Lung (tissue), 17 donors: ENCODE measurements at places on chromosomes 1 and 21.

DNA sequence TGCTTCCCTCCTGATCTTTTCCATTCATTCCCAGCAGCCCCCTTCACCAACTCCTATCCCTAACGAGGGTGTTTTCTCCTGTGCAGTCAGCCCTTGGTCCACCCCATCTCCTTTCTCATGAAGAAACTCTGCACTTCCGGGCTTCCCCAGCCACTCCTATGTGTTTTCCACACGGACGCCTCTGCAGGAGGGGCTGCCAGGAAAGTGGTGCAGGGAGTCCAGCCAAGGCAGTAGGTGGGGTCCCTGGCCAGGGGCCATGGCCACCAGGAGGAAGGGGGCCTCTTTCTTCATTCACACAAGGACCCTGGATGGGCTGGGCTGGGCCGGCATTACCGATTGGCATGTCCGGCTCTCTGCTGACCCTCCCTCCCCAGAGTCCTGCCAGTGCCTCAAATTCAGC lies 72.8 kb upstream of the EFHD2 start:
- DNase-seq = no peak

- no peak for DNase-seq
Observed at GRCh38 chr1:187763976-187764375, 935.2 kb downstream of the PLA2G4A start.

DNA sequence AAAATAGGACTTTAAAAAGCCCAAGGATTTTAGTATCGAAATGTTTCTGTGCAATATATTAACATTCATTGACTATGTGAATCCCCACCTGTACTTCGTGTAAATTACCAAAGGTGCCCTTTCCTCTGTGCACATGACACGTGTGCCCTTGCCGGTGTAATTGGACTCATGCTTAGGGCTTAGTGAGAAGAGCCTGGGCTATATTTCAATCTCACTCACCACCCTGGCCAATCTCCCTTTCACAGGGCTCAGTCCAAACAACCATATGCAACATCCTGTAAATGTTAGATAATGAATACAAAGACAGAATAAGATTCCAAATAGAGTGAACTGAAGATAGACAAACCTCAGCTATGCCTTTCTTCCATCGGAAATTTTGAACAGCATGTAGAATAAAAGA lies 564.3 kb downstream of the USP25 start:
- no peak for DNase-seq

GRCh38 chr21:40844935-40845334 lies 2.0 kb downstream of the DSCAM start:
- no peak for DNase-seq

- DNase-seq = no peak
Observed at GRCh38 chr1:117925981-117926380, 3.4 kb downstream of the GDAP2 start.

- DNase-seq = no peak
Observed at GRCh38 chr21:33219300-33219699, 10.4 kb upstream of the IFNAR2 start.

DNA sequence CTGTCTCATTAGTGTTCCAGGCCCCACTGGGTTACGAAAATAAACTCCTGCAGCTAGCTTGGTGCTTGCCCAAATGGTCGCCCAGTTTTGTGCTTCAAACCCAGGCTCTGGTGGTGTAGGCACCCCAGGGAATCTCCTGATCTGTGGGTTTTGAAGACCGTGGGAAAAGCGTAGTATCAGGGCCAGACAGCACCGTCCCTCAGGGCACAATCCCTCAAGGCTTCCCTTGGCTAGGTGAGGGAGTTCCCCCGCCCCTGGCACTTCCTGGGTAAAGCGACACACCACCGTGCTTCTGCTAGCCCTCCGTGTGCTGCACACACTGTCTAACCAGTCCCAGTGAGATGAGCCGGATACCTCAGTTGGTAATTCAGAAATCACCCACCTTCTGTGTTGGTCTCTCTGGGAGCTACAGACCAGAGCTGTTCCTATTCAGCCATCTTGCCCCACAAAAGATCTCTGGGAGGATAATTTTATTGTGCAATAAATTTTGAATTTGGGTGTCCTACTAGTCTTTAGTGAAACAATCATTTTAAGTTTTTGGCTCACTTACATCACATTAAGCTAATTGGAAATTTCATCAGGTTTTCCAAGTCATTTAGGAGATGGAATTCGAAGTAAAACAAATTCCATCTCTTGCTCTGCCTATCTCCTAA lies 9.4 kb upstream of the SLC25A24 start:
- no peak for DNase-seq

- no peak for DNase-seq
Observed at GRCh38 chr1:51306950-51307349, 23.4 kb downstream of the TTC39A start.

DNA sequence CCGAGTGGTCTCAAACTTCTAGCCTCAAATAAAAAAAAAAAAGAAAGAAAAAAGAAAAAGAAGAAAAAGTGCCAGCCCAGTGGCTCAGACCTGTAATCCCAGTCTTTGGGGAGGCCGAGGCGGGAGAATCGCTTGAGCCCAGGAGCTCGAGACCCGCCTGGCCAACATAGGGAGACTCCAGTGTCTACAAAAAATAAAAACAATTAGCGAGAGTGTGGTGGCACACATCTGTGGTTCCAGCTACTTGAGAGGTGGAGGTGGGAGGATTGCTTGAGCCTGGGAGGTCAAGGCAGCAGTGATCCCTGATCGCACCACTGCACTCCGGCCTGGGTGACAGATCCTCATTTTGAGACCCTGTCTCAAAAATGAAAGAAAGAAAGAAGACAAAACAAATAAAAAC lies 1.4 kb upstream of the PTGFRN start:
- no peak for DNase-seq

DNA sequence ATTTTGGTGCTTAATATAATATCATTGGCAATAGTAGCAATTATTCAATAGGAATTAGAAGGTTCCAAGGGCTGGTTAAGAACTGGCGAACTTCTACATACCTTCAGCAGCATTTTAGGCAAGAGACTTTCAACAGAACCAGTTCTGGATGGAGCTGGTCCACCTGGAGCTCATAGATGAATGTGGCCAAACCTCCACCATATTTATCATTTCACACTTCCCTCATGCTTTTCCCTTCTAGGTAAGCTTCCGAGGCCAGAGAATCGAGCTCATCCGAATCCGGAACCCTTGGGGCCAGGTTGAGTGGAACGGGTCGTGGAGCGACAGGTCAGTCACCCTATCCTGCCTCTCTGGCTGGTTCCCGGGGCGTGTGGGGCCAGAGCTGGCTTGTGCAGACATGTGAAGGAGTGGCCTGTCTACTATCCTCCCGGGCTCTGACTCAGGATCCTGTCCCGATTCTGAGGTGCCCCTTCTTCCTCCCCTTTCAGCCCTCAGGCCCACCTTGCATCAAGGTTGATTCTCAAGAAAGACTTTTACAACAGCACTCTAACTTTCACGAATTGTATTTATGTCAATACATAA lies 24.7 kb downstream of the CAPN9 start:
- no peak for DNase-seq

DNA sequence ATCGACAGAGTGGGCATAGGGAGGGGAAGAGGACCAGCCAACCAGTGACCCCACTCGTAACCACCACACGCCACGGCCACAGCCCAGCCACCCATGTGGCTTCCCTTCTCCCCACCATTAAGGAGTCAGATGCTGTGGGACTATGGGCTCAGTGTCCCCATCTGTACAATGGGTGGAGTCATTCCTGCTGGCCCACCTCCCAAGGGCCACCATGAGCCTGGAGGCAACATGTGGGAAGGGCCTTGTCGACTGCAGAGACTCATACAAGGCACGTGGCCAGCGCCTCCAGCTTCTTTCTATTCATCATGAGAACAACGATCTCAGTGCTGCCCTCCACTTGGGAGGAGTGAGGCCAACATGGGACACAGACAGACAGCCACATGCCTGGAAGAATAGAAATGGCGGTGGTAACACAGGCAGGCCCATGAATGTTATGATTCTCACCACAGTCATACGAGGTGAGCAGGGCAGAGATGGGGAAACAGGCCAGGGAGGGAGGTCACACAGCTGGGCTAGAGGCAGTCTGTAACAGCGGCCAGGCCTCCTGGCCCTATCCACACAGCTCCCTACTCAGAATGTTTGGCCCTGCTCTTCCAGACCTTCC lies 16.1 kb downstream of the LRP8 start:
- no peak for DNase-seq

- DNase-seq = no peak
Observed at GRCh38 chr1:201062511-201063091, 39.1 kb upstream of the KIF21B start.

DNA sequence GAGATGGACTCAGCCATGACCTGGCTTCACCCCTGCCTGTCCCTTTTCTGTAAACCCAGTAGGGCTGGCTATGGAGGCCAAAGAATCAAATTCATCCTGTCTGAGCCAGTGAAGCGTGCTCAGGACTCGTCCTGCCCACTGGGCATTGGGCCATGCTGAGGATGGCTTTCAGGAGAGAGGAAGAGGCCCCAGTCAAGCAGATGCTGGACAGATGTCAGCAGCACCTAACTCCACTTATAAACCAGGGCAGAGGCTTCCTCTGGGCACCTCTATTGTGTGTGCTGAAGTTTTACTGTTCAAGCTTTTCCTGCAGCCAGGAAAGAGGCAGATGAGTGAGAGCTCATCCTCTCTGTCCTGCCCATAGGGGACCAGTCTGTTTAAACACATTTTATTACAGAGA lies 97.4 kb upstream of the GCLM start:
- no peak for DNase-seq

GRCh38 chr1:71231751-71232150 lies 150.9 kb upstream of the ZRANB2 start:
- DNase-seq = no peak

DNA sequence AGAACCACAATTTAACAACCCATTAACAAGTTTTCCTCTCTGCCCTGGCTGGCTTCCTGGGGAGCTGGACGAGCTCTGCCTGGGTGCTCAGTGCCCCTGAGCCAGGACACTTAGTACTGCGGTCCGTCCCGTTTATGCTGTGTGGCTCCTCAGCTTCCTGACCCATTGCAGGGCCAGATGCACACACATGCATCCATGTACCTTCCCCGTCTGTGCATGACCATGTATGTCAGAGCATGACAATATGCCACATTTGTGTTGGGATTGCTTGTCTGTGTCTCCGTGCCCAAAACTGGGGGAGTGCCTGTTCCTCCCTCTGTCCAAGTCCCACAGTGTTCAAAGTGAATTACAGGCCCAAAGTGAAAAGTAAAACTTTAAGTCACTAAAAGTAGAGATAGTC lies 9.7 kb upstream of the TFF3 start:
- no peak for DNase-seq

GRCh38 chr21:37800456-37801061 lies 115.7 kb downstream of the KCNJ6 start:
- peak; percentile 35 for DNase-seq

DNA sequence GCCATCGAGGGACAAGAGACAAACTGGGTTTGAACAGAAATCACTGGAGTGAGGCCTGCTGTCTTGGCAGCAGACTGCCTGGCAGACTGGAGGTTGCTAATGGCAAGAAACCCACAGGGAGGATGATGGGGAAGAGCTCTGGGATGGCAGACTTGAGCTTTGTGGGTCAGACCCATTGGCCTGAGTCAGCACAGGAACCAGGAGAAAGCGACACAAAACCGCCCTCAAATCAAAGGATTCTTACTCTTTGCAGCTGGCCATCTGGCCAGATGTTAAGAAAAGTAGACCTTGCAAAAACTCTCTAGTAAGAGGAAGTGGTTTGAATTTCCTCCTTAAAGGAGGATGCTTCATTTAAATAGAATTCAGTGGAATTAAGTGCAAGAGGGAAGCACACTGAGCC lies 195.2 kb upstream of the JUN start:
- DNase-seq = no peak

GRCh38 chr1:12188115-12188514 lies 21.3 kb downstream of the TNFRSF1B start:
- DNase-seq = no peak

GRCh38 chr1:230291731-230292620 lies 134.2 kb downstream of the PGBD5 start:
- DNase-seq = no peak

GRCh38 chr1:24389231-24389678 lies 24.3 kb downstream of the STPG1 start:
- no peak for DNase-seq

GRCh38 chr1:189859385-189859977 lies 618.2 kb downstream of the BRINP3 start:
- no peak for DNase-seq
